Stimulated activated CD8-positive, alpha-beta memory T cell treated with anti-CD3 and anti-CD28 coated beads, Interleukin-4, amount 100 ng/mL, for 1 hour (primary cell): ENCODE measurements at places on chromosomes 2 and 18.

DNA sequence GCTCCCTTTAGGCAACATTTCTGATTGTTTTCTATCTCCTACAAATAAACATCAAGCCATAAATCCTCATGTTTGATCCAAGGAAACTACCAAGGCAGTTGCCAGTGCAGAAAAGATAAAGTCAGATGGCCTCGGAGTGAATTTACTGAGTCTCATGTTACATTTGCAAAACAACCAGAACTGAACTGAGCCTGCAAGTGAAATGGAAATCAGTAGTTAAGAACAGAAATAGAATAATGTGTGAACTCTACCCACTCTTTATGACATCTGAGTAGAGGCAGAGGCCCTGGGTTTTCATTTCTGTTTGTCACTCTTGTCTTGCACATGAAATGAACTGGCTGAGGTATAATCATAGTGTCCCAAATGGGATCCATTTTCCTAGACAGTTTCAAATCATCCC is 20.4 kb upstream of the DAPL1 start:
- DNase-seq, result no peak

- no peak for DNase-seq
Measured at GRCh38 chr2:111207851-111208250, 87.1 kb downstream of the BCL2L11 start.

DNA sequence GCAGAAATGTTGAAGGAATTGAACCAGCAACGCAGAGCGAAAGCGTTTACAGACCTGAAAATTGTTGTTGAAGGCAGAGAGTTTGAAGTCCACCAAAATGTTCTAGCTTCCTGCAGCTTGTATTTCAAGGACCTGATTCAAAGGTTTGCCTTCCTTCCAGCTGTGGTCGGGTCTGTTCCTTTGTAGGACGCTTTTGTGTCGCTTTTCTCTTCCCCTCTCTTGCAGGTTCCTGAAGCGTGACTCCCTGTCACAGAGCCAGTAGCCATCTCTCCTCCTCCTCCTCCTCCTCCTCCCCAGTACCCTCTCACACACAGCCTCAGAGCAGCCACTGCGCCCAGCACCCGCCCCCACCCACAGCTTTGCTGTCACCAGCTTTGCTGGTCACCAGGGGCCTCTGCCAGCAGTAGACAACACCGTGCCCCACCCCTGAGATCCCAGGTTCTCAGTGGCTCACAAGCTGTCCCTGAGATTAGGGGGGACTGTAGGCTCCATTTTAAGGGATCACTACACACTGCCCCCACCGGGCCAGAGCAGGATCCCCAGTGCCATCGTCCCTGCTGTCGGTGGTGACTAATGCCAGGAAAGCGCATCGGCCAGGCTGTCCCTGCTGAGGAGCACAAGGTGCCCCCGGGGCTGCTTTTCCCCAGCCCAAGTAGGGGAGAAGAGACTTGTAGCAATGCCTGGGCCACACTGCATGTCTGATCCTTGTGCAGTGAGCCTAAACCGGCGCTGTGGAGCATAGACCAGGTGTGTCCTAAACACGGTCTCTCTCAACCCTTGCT is 242.3 kb downstream of the ATAD2B start:
- no peak for DNase-seq

DNA sequence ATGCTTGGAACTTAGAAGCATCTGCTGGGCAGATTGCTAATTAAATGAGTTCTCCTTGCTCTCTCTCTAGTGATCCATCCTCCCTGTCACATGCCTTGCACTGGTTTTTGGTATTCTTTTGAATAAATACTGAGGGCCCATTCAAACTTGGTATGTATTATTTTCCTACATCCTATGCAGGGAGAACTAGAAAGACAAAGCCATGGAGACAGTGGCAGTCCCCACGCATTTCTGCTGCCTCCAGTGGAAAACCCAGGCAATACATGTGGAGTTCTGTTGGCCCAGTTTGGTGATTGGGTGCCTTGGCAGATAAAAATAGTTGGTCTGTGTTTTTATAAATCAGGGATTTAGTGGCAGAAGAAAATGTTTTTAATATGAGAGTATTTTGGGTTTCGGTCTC is 68.7 kb downstream of the DIS3L2 start:
- DNase-seq, result no peak

DNA sequence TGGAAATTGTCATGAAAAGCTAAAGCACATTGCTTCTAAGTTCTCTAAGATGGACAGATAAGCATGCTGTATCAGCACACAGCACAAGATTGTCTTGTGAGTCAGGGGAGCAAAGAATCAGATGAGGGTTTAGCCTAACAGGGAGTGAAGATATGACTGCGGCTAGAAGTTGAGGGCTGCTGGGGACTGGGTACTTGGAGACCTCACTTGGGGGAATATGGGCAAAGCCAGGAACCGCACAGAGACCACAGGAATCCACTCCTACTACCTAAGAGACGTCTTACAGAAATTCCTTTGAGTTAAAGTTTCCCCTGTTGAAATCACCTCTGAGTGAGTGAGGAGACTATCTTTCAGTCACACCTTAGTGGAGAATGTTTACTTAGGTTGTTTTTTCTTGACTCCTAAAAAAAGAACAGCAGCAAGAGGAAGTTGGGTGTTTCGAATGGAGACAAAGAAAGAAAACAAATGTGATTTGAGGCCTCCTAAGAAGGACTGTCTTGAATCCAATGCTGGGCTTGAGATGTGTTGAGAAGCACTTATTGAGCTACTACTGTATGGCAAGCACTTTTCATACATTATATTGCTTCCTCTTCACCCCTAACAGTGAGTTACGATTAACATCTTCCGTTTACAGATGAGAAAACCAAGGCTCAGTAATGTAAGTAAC is 100.7 kb downstream of the ANKRD44 start:
- no peak for DNase-seq

GRCh38 chr2:112600634-112601033 is 16.2 kb downstream of the CHCHD5 start:
- DNase-seq, result no peak

- DNase-seq, result no peak
Measured at GRCh38 chr18:62331581-62332356, 6.7 kb downstream of the TNFRSF11A start.

DNA sequence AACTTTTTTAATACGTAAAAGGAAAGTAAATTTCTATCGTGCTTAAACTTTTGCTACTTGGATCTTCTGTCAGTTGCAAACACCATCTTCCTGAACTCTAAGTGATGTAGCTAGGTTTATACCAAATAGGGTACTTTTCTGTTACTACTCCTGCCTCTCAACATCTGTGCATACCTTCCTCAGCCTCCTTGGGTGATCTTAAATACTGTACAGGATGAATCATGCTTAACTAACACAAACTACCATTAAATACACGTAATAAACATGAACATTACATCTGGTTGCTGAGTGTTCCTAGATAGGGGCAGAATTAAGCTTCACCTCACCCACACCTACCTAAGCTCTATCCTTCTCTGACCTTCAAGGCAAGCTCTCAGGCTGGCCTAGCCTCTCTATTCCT is 398.0 kb downstream of the TXNL1 start:
- DNase-seq, result no peak

GRCh38 chr2:173435574-173435973 is 80.9 kb downstream of the CDCA7 start:
- DNase-seq, result no peak

- DNase-seq, result no peak
Measured at GRCh38 chr2:191675807-191676721, 1.9 kb upstream of the NABP1 start.

GRCh38 chr2:100285011-100285410 is 37.3 kb downstream of the LONRF2 start:
- DNase-seq, result no peak

- DNase-seq, result no peak
Measured at GRCh38 chr2:218192902-218193430, 24.0 kb upstream of the ARPC2 start.

DNA sequence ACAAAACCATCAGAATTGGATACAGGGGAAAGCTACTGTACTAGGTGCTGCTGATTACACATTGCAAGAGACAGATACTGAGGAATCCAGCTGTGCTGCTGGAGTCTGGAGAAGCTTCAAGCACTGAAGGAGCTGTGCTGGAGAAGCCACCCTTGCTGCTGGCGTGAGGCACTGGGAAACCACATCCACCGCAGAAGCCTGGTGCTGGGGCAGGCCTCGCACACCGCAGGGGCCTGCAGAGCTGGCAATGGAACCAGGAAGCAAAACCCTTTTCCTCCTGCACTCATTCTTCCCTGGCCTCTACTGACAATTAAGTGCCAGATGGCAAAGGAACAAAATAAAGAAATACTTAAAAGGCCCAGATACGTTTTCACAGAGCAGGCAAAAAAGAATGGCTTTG is 94.4 kb upstream of the MSH6 start:
- DNase-seq, result no peak
